Stromal cell of bone marrow (primary cell): ENCODE measurements at places on chromosomes 1 and 21.

- peak; percentile 22 for DNase-seq
Observed at GRCh38 chr1:207919523-207920170, 8.7 kb upstream of the CD34 start.

DNA sequence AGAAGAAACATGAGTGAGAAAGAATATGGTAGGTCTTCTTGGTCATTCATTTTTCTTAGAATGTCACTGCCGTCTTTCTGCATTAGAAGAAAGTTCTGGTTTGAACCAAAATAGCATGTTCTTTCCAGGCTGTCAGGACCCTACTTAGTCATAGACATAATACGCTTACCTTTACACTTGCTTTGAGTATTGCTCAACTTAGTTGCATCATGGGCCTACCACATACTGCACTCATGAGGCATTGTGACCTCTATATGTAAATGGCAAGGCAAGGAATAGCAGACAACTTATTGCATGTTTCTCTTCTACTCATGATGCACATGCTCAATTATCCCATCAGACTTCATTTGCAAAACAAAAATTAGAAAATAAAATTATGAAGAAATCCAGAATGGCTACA lies 415.0 kb downstream of the HLX start:
- no peak for DNase-seq

GRCh38 chr1:71861022-71861421 lies 421.3 kb downstream of the NEGR1 start:
- DNase-seq = peak; percentile 59

DNA sequence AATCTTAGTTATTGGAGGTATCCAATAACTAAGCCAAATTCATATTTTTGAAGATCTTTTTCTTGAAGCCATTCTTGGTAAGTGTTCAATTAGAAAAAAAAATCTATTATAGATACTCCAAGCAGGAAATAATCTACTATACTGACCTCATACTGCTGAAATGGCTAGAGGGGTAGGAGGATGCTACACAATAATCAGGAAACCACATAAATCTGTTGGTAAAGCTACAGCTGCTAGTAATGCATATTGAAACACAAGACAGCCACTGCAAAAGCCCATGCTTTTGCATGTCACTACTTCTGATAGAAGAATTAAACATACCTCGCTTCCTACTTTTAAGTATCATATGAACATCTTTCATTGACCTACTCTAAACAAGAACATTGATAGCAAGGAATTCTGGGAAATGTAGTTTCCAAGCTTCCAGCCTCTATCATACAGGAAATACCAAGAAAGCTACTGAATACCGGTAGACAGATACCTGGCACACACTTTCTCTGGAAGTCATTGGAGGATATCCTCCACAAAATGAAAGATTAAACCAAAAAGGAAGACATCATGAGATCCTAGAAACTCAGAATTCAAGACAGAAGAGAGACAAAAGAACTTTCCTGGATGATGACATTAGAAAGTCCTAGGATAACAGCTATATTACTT lies 103.0 kb upstream of the VAV3 start:
- no peak for DNase-seq

GRCh38 chr1:204928671-204929486 lies 58.2 kb downstream of the NFASC start:
- DNase-seq = no peak

GRCh38 chr21:41369105-41369919 lies 7.5 kb downstream of the MX2 start:
- no peak for DNase-seq

- no peak for DNase-seq
Observed at GRCh38 chr1:81584398-81584797, 216.3 kb upstream of the ADGRL2 start.

DNA sequence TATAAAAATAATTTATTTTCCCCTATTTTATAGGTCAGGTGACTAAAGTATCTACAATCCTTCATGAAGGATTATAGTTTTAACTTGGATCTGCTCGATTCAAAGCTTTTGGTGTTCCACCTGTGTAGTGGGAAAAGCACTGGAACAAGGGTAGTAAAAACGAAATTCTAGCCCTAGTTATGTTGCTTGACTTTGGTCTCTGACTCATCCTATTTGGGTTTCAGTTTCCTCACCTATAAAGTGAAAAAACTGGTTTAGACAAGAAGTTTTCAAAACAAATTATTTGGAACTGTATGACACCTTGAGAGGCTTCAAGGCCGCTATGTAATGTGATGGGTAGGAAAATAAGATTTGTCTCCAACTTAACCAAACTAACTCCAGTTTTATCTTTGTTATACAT lies 505.2 kb upstream of the ZRANB2 start:
- DNase-seq = no peak

- DNase-seq = no peak
Observed at GRCh38 chr1:97074771-97075170, 353.2 kb downstream of the PTBP2 start.

- no peak for DNase-seq
Observed at GRCh38 chr1:92485381-92486250, 1.1 kb downstream of the GFI1 start.

DNA sequence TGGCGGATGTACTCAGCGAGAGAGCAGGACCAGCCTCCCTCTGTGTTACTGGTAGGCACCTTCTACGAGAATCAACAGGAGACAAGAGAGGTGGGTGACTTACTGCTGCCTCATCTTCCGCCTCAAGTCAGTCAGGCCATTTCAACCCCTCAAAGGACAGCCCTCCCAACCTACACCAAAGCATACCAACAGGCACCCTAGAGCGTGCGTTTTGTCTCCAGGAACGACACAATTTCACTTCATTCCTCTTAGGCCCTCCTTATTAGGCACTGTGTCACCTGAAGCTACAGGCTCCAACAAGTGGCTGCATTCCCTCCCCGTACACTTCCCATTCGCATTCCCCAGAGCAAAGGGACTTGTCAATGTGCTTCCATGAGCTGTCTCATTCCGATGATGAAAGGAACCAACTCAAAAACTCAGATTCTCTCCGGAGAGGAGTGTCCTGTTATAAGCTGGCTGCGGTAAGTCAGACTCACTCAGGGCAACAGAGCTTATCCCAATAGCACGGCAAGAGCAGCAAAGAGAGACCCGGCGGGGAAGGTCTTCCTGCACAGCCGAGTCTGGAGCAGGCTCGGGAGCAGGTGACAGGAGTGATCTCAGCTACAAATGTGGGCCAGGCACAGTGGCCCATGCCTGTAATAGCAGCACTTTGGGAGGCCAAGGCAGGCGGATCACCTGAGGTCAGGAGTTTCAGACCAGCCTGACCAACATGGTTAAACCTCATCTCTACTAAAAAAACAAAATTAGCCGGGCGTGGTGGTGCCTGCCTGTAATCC lies 120.6 kb upstream of the IFFO2 start:
- DNase-seq = no peak

DNA sequence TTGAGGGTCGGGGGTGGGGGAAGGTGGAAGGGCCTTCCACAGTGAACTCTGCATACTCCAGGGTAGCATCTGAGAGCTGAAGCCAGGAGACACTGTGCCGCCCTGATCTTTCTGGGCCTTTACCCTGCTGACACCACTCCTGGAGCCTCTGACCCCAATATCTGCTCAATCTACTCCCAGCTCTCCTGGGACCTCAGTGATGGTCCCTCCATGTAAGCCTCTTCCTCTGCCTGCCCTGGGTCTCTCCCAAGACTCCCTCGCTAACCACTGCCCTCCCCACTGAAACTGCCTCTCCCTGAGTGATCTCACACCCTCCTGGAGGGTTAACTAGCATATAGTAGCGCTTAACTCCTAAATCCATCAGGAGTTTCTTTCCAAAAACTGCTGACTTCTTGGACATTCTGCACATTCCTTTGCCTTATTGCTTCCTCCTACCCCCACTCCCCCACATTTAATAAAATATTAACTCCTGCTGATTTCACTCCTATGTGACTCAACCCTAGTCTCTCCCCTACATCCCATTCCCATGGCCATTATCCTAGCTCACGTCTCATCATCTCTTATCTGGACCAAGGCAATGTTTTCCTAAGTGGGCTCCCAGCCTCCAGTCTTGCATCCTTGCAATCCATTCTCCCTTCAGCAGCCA lies 145.6 kb downstream of the HMGB4 start:
- no peak for DNase-seq

- DNase-seq = peak; percentile 90
Observed at GRCh38 chr1:147670319-147671001, at the start of gene ACP6. Gene ACP6, minus strand, starts transcription at chr1:147670524. Its CDS starts 476 bp downstream, at chr1:147670048.

- peak; percentile 93 for DNase-seq
Observed at GRCh38 chr1:240031009-240031408, 60.7 kb upstream of the FMN2 start.

DNA sequence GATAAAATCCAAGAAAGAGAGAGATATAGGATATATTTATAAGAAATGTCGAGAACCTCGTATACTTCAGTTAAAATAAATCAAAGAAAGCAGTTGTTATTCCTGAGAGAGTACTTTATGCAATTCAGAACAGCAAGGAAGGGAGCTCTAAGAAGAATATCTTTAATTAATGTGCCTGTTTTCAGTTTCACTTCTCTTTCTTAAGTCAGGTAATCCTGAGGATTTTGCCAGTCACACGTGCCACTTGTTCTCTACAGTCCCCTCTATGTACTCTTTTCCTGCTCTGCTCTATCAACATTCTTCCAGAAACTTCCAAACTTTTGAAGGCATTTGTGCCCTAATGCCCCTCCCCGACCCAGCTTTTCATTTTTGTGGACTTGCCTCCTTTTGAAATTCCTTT lies 211.9 kb downstream of the AKT3 start:
- no peak for DNase-seq

DNA sequence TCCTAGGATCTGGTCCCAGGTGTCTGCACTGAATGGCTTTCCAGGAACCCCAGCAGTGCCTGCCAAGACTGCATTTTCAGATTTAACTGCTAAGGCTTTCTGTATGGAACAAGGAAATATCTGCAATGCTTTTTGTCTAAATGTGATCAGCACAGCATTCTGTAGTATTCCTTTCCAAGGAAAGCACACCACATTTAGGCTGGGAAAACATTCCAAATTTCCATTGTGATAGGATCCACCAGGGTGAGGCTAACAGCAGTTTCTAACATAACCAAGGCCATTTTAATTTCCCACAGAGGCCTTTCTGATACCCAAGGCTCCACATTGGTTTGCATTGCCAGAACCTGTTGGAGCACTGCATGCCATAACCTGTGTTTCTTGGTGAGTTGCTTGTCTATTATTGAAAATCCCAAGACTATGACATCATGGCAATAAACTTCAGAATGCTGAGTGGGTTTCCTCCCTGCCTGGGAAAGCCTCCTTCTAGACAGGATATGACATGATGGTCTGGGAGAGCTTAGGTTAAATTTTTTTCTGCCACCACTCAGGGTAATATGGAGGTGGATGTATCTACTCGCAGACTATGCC lies 23.3 kb upstream of the PTGFRN start:
- no peak for DNase-seq

DNA sequence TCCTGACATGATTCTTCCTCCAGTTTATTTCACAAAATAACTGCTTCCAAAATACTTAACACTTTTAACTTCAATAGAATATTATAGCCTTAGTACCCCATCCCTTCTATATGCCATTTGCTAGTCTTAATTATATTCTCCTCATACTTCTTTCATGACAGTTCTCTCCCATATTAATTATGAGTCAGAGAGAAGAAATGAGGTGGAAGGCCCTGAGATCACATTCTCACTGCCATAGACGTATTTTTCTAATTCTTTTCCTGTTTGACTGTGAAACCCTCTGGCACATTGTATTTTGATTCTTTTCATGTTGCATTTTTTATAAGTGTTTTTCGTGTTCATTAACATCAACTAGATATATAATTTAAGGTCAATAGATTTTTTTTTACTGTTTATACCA lies 88.4 kb downstream of the GTF2B start:
- DNase-seq = peak; percentile 39

DNA sequence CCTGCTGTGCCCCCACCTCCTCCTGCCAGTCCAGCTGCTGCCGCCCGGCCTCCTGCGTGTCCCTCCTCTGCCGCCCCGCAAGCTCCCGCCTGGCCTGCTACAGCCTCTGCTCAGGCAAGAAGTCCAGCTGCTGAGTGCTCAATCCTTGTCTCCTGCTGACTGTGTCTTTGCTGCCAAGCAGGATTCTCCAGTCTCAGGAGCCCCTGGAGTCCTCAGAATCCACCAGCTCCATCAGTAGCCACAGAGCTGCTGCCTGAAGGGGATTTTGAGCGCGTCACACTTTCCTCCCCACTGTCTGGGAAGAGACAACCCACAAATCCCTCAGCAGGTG lies 973 bp downstream of the KRTAP10-11 start:
- no peak for DNase-seq

DNA sequence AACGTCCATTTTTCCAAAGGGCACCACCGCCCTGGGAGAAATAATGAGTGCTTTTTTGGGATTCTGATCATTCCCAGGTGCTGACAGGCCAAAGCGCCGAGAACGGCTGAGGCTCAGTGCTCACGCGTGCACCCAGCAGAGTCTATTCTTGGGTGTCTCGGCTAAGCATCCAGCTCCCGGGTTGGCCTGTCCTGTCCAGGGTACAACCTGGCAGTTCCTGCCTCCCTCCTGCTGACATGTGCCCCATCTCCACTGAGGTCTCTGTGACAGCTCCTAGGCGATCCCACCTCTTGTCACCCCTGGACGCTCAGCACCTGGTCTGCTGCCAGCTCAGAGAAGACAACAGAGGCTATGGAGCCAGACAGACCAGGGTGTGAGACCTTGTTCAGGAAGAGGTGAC lies 684.5 kb downstream of the PTPRU start:
- DNase-seq = no peak

DNA sequence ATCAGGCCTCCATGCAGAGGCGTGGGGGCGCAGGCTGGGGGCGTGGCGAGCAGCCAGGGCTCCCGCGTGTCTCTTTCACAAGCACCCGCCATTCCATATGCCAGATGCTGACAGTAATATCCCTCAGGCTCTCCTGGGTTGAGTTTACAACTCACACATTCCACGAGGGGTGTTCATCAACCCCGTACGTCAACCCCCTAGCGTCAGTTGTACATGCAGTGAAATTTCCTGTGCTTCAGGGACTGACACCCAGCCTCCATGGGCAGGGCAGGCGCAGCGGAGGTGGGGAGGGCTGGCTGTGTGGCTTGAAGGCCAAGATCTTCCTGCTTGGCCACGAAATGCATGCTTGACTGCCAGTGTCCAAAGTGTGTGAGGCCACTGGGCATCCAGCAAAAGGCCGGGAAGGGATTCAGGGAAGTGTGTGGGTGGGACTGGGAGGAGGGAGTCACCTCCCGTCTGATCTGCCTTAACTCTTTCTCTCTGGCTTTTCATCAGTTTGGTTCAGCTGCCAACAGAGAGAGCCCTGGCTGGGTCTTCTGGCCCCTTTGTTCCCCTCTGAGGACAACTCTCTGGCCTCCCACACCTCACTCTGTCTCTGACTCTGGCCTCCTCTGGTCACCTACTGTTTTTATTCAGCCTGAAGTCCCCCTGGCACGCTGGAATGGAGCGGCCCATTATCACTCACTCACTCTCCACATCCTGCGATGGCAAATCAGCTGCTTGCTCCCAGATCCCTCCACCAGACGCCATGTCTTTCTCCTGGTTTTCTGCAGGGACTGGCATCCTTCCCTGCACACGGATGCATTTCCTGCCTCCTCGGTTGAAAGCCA lies 33.8 kb downstream of the CLIC6 start:
- DNase-seq = peak; percentile 68
